Stimulated activated CD4-positive, alpha-beta T cell treated with anti-CD3 and anti-CD28 coated beads, Interleukin-1b, Interleukin-23, amount 100 ng/mL, for 1 hour (primary cell): ENCODE measurements at places on chromosomes 13 and 19.
A peak's percentile ranks its signal among the peaks of the same experiment; 100 is the strongest.

DNA sequence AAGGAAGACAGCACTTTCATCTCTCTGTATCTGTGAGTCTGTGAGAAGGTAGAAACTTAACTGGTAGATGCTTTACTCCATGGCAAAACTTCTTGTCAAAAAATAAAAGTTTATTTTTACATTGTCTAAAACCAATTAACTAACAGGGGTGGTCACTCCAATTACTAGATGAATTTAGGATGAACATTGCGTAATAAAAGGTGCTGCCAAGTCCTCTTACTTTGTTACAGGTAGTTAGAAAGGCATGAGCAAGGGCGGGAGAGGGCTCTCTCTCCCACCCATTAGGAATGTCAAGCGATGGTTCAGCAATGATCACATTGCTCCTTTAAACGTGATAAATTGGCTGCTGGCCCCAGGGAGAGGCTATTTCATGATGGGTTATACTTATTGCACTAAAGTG is 512.3 kb downstream of the SLITRK5 start:
- no peak for DNase-seq

DNA sequence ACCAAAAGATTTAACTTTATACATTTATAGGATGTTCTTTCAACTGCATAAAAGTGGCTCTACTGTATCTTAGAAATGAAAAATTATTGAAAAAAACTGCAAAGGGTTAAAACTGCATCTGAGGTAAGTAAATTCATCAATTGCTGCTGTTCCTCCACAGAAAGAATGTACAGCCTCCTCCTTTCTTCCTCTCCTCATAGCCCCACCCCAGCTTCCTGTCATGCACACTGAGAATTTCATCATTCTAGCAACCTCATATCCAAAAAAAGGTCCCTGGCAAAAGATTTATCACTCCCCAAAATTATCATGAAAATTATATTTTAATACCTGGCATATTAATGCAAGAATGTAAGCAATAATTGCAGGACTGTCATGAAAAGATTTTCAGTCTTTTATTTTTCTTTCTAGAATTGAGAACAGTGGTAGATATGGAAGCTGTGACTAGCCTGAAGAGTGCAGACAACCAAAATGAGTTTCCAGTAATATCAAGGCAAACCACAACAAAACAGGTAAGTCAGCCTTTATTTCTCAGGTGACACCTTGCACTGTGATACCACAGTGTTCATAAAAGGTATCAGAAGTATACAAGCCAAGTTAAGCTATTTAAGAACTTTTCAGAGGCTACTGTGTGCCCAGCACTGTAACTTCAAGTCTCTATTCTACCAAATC is 110.8 kb downstream of the SUCLA2 start:
- DNase-seq = no peak

- DNase-seq = no peak
Observed at GRCh38 chr13:51222686-51223559, 725 bp downstream of the FAM124A start.

DNA sequence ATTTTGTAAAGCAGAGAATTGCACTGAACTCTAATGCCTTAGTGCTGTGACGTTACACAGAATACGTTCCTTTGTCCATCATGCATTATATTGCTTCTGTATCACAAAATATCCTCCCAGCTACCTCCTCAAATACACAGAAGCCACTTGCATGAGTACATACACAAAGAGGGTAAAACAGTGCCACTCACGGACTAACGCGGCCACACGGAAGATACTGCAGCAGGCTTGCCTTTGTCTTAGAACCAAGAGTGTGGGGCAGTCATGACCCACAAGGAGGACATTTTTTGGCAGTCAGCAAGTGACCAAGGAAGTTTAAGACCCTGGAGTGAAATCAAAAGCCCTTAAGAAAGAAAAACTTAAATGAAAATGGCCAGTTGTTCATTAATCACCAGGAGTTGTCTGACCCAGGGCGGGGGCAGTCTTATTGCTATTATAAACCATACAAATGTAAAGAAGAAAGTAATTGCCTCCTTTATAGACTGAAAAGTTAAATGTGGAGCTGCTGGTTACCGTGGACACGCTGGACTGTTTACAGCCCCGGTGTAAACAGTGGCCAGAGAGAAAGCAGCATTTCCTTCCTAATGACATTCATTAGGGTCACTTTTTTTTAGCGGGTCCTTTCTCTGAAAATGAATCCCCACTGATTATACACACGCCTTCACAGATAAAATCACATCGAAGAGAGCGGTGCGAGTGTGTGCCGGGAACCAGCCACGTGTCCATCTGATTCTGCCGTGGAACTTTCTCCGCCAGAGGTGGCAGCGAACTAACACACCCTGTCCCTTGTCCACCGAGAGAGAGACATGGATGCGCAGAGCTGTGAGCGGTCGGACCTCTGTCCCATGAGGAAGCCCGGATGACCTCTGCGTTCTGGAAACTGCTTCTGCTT is 66.8 kb downstream of the SOX1 start:
- no peak for DNase-seq

DNA sequence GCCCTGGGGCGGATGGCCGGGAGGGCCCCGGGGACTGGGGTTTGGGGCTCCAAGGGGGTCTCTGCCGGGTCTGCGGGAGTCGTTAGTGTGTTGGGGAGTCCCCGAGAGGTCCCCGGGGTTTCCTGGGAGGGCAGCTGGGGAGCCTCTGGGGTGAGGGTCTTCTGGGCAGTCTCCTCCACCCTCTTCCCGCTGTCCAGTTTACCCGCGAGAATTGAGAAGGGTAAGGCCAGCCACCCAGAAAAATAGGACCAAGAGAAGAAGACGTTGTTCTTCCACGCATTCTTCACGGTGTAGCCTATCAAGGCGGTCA is 1.0 kb upstream of the ETFB start:
- no peak for DNase-seq

GRCh38 chr19:49073514-49074378 is 1.2 kb upstream of the KCNA7 start:
- DNase-seq = no peak

DNA sequence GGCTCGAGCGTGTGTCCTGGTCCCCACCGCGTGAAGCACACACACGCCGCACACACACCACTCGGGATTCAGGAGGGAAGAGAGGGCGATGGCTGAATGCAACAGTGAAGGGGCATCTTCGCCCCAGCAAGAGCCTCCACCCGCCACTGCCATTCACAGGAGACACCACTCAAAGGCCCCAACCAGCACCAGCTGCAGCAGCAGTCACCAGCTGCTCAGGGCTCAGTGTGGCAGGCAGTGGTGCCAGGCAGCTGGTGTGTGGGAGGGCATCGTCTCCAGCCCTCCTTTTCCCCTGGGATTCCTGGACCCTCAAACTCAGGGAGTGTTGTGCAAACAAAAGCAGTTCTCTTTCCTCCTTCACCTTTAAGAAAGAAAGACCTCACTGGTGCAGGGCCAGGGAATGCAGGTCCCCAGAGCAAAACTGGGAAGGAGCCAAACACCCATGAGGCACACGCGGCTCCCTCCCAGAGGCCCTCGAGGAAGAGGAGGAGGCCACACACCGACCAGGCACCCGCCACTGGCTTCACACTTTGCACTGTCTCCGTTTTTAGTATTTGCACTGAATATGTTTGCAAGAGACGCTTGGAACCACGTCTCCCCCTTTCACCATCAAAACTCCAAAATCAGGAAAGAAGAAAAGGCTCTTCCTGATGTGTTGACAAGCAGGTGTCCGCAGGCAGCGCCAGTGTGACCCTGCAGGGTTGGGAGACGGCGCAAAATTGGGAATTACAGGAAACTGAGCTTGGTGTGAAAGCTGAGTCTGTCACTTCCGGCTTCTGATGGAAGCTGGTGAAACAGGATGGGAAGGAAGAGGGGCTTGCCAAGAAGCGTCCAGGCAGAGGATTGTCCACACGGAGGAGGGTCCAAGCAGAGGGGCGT is 26.4 kb upstream of the F7 start:
- DNase-seq = no peak

GRCh38 chr19:791567-792305 is 5.5 kb upstream of the PTBP1 start:
- DNase-seq = no peak

- DNase-seq = no peak
Observed at GRCh38 chr19:1672038-1672768, 19.8 kb upstream of the TCF3 start.

GRCh38 chr19:17703824-17704463 is 15.3 kb upstream of the MAP1S start:
- peak; percentile 63 for DNase-seq

DNA sequence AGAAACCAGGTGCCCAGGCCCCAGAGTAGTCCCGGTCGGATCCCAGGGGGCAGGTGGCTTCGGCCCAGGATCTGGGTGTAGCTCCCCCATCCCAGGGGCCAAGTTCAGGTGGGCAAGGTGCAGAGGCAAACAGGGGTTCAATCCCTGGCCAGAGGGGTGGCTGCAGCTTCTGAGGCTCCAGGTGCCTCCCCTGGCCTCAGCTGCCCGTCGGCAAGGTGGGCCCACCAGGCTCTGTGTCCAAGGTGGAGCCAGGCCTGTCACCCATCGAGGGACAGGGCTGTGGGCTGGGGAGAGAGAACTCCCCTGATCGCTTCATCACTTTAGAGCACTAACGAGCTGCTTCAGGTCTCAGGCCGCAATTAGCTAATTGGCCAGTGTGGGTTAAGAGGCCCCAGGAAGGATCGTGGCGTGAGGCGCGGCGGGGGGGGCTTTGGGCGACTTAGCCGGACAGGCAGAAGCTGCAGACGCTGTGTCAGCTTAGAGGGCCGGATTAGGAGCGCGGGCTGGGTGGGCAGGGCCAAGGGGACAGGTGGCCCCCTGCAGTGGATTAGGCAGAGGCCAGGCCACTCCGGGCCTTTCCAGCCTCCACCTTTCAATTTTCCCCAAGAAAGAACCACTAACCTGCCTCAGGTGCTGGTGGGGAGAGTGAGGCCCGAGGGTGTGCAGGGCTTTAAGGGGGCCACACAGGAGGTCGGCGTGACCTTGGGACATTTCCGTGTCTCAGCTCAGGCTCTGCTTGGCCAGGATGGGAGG is 2.8 kb upstream of the RAX2 start:
- DNase-seq = no peak

GRCh38 chr13:67147342-67148133 is 82.6 kb downstream of the PCDH9 start:
- DNase-seq = no peak

- no peak for DNase-seq
Observed at GRCh38 chr13:31543190-31543589, 196.1 kb upstream of the RXFP2 start.

DNA sequence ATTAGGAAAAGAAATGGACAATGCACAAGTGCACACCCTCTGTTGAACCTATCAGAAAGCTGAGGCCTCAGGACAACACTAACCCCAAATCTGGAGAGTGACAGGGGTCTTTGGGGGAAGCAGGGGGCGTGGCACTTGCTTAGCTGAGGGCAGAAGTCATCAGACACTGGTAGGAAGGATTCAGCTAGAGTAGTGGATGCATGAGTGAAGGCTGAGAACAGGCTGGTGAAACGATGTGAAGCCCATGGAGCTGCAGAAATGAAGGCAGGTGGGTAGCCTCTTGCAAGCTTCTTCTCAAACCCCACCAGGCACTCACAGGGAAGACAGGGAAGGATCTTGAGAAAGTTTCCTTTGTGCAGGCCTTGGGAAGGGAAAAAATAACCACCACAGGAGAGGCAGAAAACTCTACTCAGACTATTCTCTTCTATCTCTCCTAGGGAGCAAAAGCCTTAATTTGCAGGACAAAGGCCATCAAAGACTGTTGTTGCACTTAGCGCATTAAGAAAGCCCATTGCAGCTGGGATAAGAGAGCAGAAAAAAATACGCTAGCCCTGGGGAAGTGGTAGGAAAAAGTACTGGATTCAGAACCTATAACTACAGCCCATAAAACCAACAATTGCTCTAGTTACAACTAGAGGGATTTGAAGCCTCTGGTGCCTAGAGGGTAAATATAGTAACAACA is 193.3 kb upstream of the ZNF536 start:
- DNase-seq = no peak

- DNase-seq = no peak
Observed at GRCh38 chr13:110063490-110064421, 243.2 kb downstream of the COL4A1 start.

GRCh38 chr19:38068826-38069225 is 155.2 kb downstream of the DPF1 start:
- no peak for DNase-seq

GRCh38 chr19:41868120-41868988 is 8.3 kb downstream of the RPS19 start:
- no peak for DNase-seq

GRCh38 chr19:3766520-3766919 is 4.0 kb downstream of the MRPL54 start:
- no peak for DNase-seq

- no peak for DNase-seq
Observed at GRCh38 chr19:1598777-1599459, 6.3 kb upstream of the MBD3 start.

- DNase-seq = no peak
Observed at GRCh38 chr19:15926484-15926883, 7.8 kb downstream of the CYP4F11 start.

DNA sequence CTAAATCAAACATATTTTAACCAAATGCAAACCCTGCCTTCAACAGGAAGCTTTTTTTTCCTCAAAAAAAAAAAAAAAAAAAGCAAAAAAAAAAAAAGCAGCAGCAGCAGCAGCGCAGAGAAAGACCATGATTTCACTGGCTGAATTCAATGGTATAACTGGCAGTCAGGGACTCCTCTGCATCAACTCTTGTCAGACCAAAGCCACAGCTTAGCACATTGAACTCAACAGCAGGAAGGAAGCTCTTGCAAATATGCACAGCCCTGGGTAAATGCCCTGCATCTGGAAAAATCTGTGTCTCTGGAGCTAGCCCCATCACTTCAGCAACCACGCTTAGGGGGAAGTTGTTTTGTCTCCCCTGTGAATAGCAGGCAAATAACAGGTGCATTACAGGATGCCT is 17.6 kb upstream of the DHRS12 start:
- no peak for DNase-seq

GRCh38 chr13:98761986-98762616 is 9.6 kb upstream of the SLC15A1 start:
- no peak for DNase-seq

GRCh38 chr13:110294146-110294545 is 12.8 kb downstream of the COL4A1 start:
- DNase-seq = no peak

- DNase-seq = no peak
Observed at GRCh38 chr13:99275093-99275469, 16.9 kb upstream of the GPR18 start.

DNA sequence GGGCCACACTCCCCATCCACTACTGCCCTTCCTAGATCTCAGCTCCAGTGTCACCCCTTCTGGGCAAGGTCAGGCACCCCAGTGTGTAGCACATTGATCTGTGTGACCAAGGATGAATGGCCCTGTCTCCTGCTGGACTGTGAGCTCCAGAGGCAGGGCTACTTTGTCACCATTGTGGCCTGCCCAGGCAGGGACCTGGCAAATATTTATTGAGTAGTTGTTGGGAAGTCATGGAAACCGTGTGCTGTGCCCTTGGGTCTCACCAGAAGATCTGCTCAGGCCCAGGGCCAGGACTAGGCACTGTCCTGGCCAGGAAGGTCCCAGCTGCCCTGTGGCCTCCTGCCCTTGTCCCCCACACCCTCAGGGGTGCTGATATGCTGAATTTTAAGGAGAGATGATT is 10.5 kb downstream of the NACC1 start:
- no peak for DNase-seq

GRCh38 chr13:54945973-54946372 is 1917.4 kb downstream of the OLFM4 start:
- DNase-seq = no peak
